ENCODE measurements at places on chromosomes 1 and 21. TPM values are rescaled to one million over a fixed set of nuclear protein-coding genes. Genes with fewer than 3 reads are reported as not detected.

Gene FNDC5
- total RNA-seq: 0.75 TPM

Gene ANXA9
- 1.0 TPM for total RNA-seq

Gene SPRR4
- total RNA-seq: not detected

Gene SLAMF6
- total RNA-seq: not detected

Gene AADACL4
- not detected for total RNA-seq

Gene CELA2B
- total RNA-seq: not detected

Gene IGFN1
- total RNA-seq: 1.1 TPM

Gene SYT14
- 0.05 TPM for total RNA-seq

Gene RNF186
- total RNA-seq: not detected

Gene TMEM54
- total RNA-seq: 41.7 TPM

Gene CYP4A22
- total RNA-seq: not detected

Gene S100A11
- total RNA-seq: 1,755 TPM
